Daoy (cell line): ENCODE measurements at places on chromosomes 3 and 15.
A peak's percentile ranks its signal among the peaks of the same experiment; 100 is the strongest.

GRCh38 chr3:47432673-47433072 is 43.1 kb downstream of the SCAP start:
- no peak for DNase-seq

DNA sequence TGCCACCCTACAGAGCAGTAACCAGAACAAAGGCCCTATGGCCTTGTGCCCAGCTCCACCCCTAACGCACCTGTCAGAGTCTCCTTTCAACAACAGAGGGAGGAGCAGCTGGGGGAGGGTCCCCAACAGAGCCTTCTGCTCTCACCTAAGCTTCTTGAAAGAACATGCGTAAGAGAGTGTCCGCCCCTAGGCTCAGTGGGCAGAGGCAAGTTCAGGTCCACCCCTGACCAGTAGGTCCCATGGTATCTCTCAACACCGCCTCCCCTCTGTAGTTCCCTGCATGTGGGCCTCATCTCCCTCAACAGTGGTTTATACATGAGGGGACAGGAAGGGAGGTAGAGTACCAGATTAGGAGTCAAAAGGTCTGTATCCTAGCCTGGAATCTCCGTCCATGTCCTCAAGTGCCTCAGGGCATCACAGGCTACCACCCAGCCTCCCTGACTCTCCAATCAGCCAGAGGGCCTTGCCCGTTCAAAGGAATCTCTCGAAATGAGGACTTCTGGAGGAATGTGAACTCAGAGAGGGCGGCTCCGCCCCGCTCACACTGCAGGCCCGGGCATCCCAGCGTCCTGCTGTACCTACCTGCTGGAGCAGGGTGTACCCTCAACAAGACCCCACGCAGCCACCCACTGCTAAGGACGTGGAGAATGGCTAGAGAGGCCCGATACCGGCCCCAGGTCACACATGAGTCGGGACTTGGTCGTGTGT is 680 bp downstream of the POC1A start:
- DNase-seq: peak; percentile 26

- peak; percentile 13 for DNase-seq
Observed at GRCh38 chr3:48187579-48188265, 495 bp downstream of the CDC25A start.

DNA sequence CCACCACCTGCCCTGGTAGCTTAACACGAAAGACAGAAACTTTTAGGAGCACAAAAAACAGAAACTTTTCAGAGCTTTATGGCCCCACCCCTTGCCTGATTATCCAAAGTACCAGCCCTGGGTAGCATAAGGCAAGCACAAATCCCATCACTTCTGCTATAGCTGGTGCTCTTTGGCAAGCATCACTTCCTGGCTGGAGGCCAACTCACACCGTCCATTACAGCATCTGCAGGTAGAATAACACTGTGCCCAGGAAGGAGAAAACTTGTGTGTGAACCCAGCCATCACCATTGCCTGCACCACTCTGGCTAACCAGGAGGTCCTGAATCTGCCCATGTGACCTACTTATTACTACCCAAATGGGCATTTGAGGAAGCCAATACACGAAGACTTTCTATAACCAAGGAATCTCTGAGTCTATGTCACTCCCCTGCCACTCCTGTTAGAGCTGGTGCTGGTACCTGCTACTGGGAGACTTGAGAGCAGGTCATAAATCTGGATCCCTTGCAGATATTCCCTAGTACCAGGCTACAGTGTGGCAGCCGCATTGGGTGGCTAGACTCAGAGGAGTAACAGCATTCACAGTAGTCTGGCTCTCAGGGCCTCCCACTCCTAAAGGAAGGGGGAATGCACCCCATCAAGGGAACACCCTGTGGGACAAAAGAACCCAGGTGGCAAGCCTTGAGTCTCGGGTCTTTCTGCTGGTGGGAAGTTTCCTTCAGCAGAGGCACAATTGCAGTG is 73.3 kb upstream of the AKAP13 start:
- no peak for DNase-seq

- peak; percentile 41 for DNase-seq
Observed at GRCh38 chr3:125374501-125374995, 577 bp downstream of the ZNF148 start.

- no peak for DNase-seq
Observed at GRCh38 chr15:37138591-37139215, 38.4 kb upstream of the MEIS2 start.

DNA sequence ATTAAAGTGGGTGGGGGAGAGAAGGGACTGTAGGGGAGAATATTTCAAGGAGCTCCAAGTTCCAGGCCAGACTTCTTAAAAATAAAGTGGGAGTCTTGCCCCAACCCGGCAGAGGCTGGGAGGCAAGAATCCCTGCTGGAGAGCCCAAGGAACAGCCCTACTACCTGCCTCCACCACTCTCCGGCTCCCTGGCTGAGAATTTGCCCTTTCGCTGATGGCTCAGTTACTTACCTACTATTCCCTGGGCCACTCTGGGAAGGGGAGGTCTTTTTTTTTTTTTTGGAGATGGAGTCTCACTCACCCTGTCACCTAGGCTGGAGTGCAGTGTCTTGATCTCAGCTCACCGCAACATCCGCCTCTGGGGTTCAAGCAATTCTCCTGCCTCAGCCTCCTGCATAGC is 15.5 kb downstream of the MYL3 start:
- no peak for DNase-seq
